ENCODE measurements at places on chromosomes 11 and 22.

- no peak for DNase-seq
Measured at GRCh38 chr11:27339941-27340340, 23.1 kb downstream of the CCDC34 start.

- no peak for DNase-seq
Measured at GRCh38 chr22:48347311-48347710, 1480.4 kb downstream of the BRD1 start.

DNA sequence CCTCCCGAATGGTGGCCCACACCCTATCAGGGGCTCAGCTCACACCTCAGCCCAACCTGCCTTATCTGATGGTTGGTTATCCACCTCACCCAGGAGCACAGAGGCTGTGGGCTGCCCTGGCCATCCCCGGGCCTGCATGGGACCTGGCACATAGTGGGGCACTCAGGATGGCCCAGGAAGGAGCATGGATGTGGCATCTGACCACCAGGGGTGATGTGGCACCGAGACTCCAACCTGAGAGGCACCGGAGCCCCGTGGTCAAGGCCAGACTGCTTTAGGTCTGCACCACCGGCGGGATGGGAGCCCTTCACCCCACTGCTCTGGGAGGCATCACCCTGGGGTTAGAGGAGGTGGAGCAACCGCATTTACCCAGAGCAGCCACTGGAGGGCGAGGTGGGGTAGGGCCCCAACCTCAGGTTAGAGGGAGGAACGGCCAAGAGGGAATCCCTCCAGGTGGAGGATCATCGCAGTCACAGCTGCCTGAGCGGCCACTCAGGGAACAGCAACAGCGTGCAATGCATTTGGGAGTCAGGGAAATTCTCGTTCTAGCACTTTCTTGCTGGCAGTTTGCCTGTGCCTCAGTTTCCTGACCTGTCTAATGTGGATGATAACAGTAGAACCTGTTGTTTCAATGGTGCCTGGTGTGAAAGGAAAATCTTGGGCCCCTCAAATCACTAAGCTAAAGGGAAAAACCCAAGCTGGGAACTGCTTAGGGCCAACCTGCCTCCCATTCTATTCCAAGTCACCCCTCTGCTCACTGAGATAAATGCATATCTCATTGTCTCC is 52.9 kb upstream of the CARS1 start:
- DNase-seq = peak; percentile 51

DNA sequence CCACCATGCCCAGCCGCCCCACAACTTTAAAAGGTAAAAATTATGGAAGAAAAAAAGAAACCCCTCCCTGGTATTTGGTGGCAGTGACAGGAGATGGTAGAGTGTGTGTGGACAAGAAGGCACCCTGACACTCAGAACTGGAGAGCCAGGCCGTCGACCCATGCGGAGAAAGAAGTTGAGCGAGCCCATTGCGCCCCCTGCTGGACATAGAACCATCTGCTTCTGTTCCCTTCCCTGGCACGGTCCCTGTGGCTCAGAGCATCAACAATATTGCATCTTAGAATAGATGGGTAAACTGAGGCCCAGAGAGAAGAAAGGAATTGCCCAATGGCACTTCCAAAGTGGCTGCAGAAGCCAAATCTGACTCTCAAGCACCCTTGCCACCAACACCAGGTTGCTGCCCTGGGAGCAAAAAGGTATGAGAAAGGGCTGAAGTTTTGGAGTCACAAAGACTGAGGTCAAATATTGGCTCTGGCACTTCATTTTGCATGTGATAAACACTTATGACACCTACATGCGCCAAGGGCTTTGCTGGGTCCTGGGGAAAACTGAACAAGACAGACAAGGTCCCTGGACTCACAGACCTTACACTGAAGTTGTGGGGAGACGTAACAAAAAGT is 8.6 kb downstream of the MRPL11 start:
- peak; percentile 73 for DNase-seq

- no peak for DNase-seq
Measured at GRCh38 chr22:48874956-48875355, 952.7 kb downstream of the BRD1 start.

- no peak for DNase-seq
Measured at GRCh38 chr11:8060146-8060719, 20.8 kb upstream of the TUB start.

GRCh38 chr11:16792426-16792825 is 54.0 kb downstream of the C11orf58 start:
- DNase-seq = no peak

- DNase-seq = no peak
Measured at GRCh38 chr11:73554671-73555320, 43.1 kb downstream of the FAM168A start.

GRCh38 chr11:66856496-66857233 is at the start of gene LRFN4:
LRFN4 (plus strand) TSS chr11:66857064; CDS start chr11:66857745, 681 bp downstream.
- peak; percentile 67 for DNase-seq

GRCh38 chr11:34111722-34112270 is 6.4 kb downstream of the NAT10 start:
- no peak for DNase-seq

- no peak for DNase-seq
Measured at GRCh38 chr11:122213171-122213570, 97.2 kb upstream of the BLID start.

- no peak for DNase-seq
Measured at GRCh38 chr11:68574308-68574707, 110.0 kb upstream of the GAL start.

- no peak for DNase-seq
Measured at GRCh38 chr22:24383061-24383460, 44.3 kb upstream of the ADORA2A start.

- DNase-seq = no peak
Measured at GRCh38 chr22:46984751-46985506, 222.5 kb downstream of the TBC1D22A start.

- no peak for DNase-seq
Measured at GRCh38 chr22:32518848-32519247, 44.2 kb downstream of the FBXO7 start.

All from CD4-positive, alpha-beta T cell treated with Interleukin-12 subunit alpha and Interleukin-12 subunit beta, for 1 hour (primary cell).